ENCODE measurements at places on chromosomes 3 and 15.

- DNase-seq = no peak
Observed at GRCh38 chr15:90839187-90840071, 29.0 kb upstream of the FURIN start.

- no peak for DNase-seq
Observed at GRCh38 chr3:157471064-157471463, 32.2 kb downstream of the VEPH1 start.

DNA sequence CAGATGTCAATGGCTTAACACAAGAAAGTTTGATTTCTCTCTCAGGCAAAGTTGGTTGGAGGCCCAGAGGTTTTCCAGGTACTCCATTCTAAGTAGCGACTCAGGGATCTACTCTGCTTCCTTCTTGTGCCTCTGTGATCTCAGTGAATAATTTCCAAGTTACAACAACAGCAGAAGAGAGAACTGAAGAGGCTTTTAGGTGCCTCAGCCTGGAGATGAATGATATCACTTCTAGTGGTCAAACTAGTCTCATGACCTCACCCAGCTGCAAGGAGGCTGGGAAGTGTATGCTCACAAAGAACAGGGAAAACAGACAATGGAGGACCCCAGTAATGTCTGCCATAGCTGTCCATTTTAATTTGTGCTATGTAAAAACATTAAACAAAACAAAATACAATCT lies 4.6 kb upstream of the PRICKLE2 start:
- DNase-seq = no peak

- DNase-seq = no peak
Observed at GRCh38 chr3:10319251-10319650, 1.7 kb downstream of the SEC13 start.

DNA sequence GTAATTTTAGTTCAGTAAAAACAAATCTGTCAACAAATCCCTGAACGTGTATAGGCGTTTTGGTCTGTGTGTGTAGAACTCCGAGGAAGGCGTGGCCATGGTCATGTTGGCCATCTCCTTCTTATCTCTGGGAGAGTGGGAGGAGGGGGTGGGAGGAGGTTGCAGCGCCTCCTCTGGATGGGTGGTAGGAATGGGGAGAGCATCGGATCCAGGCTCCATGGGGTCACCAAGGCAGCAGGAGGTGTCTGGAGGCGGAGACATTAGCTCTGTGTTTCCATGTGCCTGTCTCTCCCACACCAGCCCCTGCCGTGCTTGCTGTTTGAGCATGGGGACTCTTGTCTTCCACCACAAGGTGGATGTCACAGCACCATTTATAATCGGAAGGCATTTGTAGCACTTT lies 34.5 kb upstream of the TRPM1 start:
- no peak for DNase-seq

DNA sequence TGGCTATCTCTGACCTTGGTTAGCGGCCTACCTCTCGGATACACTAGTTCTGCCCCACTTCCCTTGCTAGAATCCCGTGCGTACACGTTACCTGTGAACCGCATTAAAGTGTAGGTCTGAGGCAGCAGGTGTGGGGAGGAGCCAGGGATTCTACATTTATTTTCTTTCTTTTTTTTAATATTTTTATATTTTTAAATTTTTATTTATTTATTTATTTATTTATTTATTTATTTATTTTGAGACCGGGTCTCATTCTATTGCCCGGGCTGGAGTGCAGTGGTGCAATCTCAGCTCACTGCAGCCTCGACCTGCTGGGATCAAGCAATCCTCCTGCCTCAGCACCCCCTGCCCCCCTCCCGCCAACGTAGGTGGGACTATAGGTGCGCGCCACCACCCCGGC lies 60.9 kb upstream of the NR2E3 start:
- DNase-seq = no peak

DNA sequence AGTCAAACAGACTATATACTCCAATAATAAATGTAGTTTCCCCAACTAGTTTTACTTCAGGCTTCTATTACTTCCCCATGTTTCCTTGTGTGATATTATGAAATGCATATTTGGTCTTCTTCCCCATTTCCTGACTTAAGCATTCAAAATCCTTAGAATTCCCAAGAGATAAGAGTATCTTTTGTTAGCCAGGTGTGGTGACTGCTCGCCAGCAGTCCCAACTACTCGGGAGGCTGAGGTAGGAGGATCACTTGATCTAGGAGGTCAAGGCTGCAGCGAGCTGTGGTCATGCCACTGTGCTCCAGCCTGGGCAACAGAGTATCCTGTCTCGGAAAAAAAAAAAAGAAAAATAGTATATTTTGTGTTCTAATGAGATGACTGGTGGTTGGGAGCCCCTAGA lies 72.7 kb upstream of the UBE2E2 start:
- no peak for DNase-seq

Measured in AG09309 (cell line).